SW 1271 (cell line): ENCODE measurements at places on chromosomes 1 and 21.

- DNase-seq, result no peak
Measured at GRCh38 chr1:209766051-209766450, 10.2 kb downstream of the TRAF3IP3 start.

DNA sequence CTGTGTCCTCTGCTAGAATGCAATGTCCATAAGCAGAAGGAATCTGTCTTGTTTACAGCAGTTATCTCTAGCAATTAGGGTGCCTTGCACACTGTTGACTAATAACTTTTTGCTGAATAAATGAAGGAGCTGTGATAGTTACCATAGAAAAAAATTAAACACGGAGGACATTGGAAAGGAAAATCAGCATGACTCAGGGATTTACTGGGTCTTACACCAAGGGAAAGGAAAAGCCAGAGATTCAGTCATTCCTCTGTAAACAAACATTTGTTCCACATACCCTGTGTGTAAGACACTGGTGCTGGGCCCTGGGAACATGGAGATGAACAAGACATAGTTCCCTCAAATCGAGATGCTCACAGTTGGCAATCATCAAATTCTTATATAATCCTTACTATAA lies 183.3 kb downstream of the PTGER3 start:
- DNase-seq, result no peak

DNA sequence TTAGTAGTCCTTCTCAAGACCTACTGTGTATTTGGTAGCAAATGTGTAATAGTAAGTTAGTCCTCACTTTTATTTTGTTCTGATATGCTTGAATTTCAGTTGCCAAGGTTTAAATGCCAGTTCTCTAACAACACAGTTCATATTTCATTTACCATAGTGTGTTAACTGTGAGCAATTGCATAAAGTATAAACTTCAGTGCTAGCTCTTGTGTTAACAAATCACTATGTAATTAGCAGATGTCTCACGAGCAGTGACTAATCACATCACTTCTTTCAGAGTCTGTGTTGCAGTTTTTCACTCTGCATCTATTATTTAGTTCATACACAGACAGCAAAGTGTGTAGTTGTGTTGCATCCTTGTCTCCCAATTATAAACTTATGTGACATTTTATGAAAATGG lies 47.8 kb downstream of the ZMYM4 start:
- no peak for DNase-seq

- no peak for DNase-seq
Measured at GRCh38 chr1:113616156-113616555, 143.1 kb downstream of the PHTF1 start.

GRCh38 chr1:193417403-193417802 lies 231.0 kb upstream of the B3GALT2 start:
- no peak for DNase-seq

GRCh38 chr1:111487133-111487532 lies 13.3 kb downstream of the C1orf162 start:
- no peak for DNase-seq

DNA sequence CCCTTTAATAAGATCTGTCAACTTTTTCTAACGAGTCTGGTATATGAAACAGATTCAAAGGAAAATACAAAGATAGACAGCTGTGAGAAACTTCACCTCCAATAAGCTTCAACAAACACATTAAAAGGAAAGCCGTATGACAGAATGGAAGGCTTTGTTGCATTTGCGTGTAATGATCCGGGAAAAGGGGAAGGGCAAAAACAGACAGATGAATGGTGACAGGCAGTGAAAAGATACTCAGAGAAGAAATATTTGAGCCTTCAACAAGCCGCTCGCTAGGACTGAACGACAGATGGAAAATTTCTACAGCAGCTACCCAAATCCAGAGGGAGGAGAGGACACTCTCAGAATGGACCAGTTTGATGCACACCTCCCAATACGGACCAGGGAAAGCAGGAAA lies 14.9 kb downstream of the COPA start:
- DNase-seq, result no peak

DNA sequence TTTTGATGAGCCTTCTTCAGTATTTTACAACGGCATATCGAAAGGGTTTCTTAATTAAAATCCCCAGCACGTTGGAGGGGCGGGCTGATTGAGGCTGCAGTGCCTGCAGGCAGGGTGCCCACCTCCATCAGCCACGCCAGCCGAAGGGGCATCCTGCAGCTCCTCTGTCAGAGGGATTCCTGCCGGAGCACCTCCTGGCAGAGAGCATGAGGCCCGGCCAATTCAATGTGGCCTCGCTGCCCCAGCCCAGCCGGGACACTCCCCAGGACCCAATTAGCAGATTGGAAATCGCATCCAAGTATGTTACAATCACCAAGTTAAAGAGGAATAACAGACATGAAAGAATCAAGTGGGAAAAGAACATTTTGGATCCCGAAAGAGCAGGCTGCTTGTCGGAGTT lies 216.6 kb downstream of the ST6GALNAC3 start:
- no peak for DNase-seq

DNA sequence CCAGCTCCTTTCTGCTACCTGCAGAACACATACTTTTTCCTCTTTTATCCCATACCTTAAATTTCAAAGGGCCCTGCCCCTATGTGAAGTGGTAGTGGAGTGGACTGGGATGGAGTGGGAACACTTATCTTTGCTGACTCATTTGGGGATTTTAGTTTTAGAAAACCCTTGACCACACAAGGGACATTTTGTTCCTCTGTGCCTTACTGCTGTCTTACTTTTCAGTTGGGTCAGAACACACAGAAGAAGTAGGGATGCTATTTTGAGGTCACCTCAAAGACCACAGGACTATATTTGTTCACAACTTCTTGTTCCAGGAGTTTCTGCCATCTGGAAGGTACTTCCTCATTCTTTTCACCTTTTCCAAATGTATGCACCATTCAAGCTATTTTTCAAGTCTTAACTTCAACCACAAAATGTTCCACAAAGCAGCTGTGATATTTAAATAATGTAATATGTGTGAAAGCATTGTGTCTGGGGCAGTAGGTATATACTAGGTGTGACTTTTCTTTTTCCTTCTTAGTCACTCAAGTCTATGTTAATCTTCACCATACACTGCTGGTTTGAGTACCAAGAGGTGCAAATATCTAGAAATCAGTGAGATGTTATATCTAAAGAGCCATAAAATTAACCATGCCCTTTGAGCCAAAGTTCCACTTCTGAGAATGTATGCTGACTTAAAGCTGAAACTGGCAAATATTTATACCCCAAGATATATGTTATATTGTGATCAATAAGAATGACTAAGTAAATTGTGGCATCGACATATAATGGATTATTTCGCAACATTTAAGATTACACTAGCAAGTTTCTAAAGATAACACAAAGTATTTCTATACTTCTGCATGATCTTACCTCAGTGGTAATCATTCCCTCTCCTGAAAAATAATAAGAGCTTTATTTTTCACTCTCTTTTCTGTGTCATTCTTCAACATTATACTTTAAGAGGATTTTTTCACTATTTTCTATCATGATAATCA lies 308.5 kb downstream of the MRPL39 start:
- no peak for DNase-seq
